ENCODE measurements at places on chromosomes 1 and 21. TPM values are rescaled to one million over a fixed set of nuclear protein-coding genes. Genes with fewer than 3 reads are reported as not detected.

The LMOD1 gene
- total RNA-seq: 155 TPM

- H3K4me1 ChIP-seq: peaks cover 6% of the 10 kb centered on the region
- H3K36me3 ChIP-seq: no peaks in the 10 kb centered on the region
- DNase-seq: no peak
- no peaks in the 10 kb centered on the region for H3K27me3 ChIP-seq
- no peak overlapping the region for H3K27ac ChIP-seq
Observed at GRCh38 chr1:151287767-151288500, 5.8 kb downstream of the ZNF687 start.

DNA sequence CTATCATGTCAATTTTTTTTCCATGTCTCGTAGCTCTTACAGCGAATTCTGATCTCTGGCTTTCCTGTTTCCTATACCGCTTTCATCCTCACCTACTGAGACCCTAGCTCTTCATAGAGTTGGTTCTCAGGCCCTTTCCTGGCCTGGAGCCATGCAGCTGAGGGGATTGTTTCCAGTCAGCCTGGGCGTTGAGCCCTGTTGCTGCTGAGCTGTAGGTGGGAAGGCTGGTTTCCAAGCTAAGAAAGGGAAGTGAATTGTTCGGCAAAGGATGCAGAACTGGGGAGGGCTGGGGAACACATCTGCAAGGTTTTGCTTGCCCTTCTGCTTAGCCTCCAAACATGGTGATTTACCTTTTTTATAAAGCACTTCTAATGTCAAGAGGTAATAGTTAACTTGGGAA, 41.5 kb downstream of the SPATA46 start:
- H3K27ac ChIP-seq: no peak overlapping the region
- H3K36me3 ChIP-seq: no peaks in the 10 kb centered on the region
- no peaks in the 10 kb centered on the region for H3K27me3 ChIP-seq

The MCOLN2 gene
- 0.31 TPM for total RNA-seq

GRCh38 chr1:97947695-97948094, 26.9 kb upstream of the DPYD start:
- H3K4me1 ChIP-seq: no peaks in the 10 kb centered on the region
- H3K4me3 ChIP-seq: no peak overlapping the region
- no peaks in the 10 kb centered on the region for H3K36me3 ChIP-seq
- no peak overlapping the region for H3K27ac ChIP-seq

DNA sequence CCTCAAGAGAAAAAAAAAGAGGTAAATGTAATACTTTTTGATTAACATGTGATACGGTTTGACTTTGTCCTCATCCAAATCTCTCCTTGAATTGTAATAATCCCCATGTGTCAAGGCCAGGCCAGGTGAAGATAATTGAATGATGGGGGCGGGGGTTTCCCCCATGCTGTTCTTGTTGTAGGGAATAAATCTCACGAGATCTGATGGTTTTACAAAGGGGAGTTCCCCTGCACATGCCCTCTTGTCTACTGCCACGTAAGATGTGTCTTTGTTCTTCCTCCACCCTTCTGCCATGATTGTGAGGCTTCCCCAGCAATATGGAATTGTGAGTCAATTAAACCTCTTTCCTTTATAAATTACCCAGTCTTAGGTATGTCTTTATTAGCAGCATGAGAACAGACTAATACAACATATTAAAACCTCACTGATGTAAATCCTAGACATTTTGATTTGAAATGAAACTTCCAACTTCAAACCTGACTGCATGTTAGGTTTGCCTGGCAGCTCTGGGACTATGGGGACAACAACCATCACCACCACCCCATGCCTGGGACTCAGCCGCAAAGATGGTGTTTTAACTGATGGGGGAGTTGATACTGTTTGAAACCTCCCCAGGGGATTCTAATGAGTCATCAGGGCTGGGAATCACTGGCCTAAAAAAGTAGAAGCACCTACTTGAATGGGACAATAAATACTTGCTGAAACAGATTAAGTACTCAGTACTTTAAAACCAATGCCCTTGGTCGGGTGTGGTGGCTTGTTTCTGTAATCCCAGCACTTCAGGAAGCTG, 32.8 kb upstream of the BACH1 start:
- H3K36me3 ChIP-seq: no peaks in the 10 kb centered on the region
- H3K27me3 ChIP-seq: no peaks in the 10 kb centered on the region
- H3K27ac ChIP-seq: no peak overlapping the region
- no peak for DNase-seq
- no peak overlapping the region for H3K4me3 ChIP-seq

The KCNT2 gene
- 26.4 TPM for total RNA-seq

The LPAR3 gene
- 1.7 TPM for total RNA-seq

DNA sequence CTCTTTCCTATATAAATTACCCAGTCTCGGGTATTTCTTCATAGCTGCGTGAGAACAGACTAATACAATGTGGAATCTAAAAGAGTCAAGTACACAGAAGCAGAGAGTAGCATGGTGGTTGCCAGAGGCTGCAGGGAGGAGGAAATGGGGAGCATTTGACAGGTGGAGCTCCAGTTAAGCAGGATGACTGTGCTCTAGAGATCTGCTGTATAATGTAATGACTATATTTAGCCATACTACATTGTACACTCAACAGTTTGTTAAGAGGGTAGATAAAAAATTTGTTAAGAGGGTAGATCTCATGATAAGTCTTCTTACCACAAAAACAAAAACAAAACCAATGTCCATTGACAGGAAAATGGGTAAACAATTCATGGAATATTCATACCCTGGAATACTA, 82.1 kb downstream of the MT1HL1 start:
- no peak for DNase-seq
- no peaks in the 10 kb centered on the region for H3K27me3 ChIP-seq
- H3K4me3 ChIP-seq: no peak overlapping the region
- no peaks in the 10 kb centered on the region for H3K4me1 ChIP-seq
- H3K36me3 ChIP-seq: no peaks in the 10 kb centered on the region
- no peak overlapping the region for H3K27ac ChIP-seq

The RAB7B gene
- total RNA-seq: 1.7 TPM

The IRF6 gene
- 24.2 TPM for total RNA-seq

The ZNF436 gene
- 23.5 TPM for total RNA-seq

DNA sequence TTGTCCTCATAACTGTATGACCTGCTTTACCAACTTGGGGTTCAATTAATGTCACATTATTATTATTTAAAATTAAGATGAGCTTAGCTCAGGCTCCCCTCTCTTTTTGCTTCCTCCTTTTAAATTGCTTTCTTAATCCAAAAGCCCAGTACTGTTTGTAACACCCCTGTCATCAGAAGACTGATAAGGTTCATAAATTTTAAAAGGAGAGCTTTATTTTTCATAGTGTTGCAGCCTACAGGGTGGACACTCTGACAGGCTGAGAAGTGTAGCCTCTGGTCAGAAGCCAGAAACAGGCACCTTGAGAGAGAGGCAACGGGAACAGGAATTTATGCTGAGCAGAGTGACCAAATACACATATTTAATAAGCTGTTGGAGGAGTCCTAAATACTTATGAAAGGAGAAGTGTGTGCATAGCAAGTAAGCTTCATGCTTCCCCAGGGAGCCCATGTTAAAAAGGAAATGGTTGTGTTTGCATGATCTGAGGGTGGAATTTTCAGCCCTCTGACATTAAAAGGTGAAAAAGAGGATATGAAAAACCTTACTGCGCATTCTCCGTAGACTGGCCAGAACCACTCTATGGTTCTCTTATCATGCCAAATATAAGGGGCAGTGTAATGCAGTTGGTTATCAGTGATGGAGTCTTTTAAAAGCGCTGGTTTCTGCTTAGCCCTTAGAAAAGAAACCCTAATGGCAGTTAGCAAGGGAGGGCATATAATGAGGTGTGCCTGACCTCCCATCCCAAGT, 30.5 kb upstream of the FGGY start:
- DNase-seq: no peak
- peaks cover 3% of the 10 kb centered on the region for H3K4me1 ChIP-seq
- H3K27me3 ChIP-seq: no peaks in the 10 kb centered on the region
- H3K36me3 ChIP-seq: no peaks in the 10 kb centered on the region

The TPTE gene
- not detected for total RNA-seq

The NCAM2 gene
- 1.2 TPM for total RNA-seq
